ENCODE measurements at places on chromosomes 3 and 15. TPM values are rescaled to one million over a fixed set of nuclear protein-coding genes. Genes with fewer than 3 reads are reported as not detected.

The GOLGA6B gene
- not detected for total RNA-seq

The NTRK3 gene
- total RNA-seq: 23.6 TPM

The ATP13A4 gene
- total RNA-seq: 36.6 TPM

The CCR8 gene
- total RNA-seq: not detected

The TMC3 gene
- total RNA-seq: not detected

The COPS2 gene
- total RNA-seq: 59.3 TPM

The LRTM1 gene
- total RNA-seq: not detected

The CGNL1 gene
- 24.9 TPM for total RNA-seq

The POTEB gene
- not detected for total RNA-seq

The REC114 gene
- total RNA-seq: not detected

The KY gene
- total RNA-seq: 1.2 TPM

The PP2D1 gene
- not detected for total RNA-seq

The CPLX3 gene
- not detected for total RNA-seq

The ZPLD1 gene
- not detected for total RNA-seq

The STRIT1 gene
- total RNA-seq: 0.32 TPM

The TCAIM gene
- total RNA-seq: 19.7 TPM

The DUOX2 gene
- total RNA-seq: 0.98 TPM

The CSPG4 gene
- 6.3 TPM for total RNA-seq

The SCN11A gene
- total RNA-seq: 0.48 TPM

The UACA gene
- 144 TPM for total RNA-seq

The CDHR4 gene
- not detected for total RNA-seq

The P3H2 gene
- total RNA-seq: 1.6 TPM

The EFHB gene
- 1.3 TPM for total RNA-seq

The DAZL gene
- not detected for total RNA-seq

The RASSF1 gene
- total RNA-seq: 42.7 TPM

The ONECUT1 gene
- total RNA-seq: not detected

The PPM1L gene
- 136 TPM for total RNA-seq

The SLC2A2 gene
- not detected for total RNA-seq

The SI gene
- total RNA-seq: not detected

The PAK6 gene
- total RNA-seq: 11.0 TPM

The ITIH1 gene
- total RNA-seq: not detected

The LEKR1 gene
- total RNA-seq: 1.6 TPM

The TYRO3 gene
- 6.9 TPM for total RNA-seq

The TGM5 gene
- total RNA-seq: 1.6 TPM

The DPPA2 gene
- total RNA-seq: not detected

The SLC35G2 gene
- 9.3 TPM for total RNA-seq

The LYZL4 gene
- total RNA-seq: not detected

The SPATA12 gene
- total RNA-seq: 0.29 TPM

The DYNLT2B gene
- 8.5 TPM for total RNA-seq

The ZSCAN2 gene
- total RNA-seq: 14.8 TPM

The SAMMSON gene
- 0.98 TPM for total RNA-seq

The LIPC gene
- not detected for total RNA-seq

The SPTBN5 gene
- total RNA-seq: 2.3 TPM

The SERINC4 gene
- not detected for total RNA-seq

The C3orf49 gene
- not detected for total RNA-seq

The GRAMD2A gene
- total RNA-seq: 52.5 TPM

The FSIP1 gene
- 0.32 TPM for total RNA-seq

The BRPF1 gene
- total RNA-seq: 19.3 TPM

The PCOLCE2 gene
- total RNA-seq: 36.0 TPM

The MELTF gene
- total RNA-seq: 7.2 TPM

The NANOGP8 gene
- 1.3 TPM for total RNA-seq

The GOLIM4 gene
- total RNA-seq: 33.8 TPM

The RAP2B gene
- total RNA-seq: 13.5 TPM
